ENCODE measurements at places on chromosomes 6 and 20. TPM values are rescaled to one million over a fixed set of nuclear protein-coding genes. Genes with fewer than 3 reads are reported as not detected.

Gene LY86
- not detected for total RNA-seq

Gene PXDC1
- 23.6 TPM for total RNA-seq

Gene MOG
- total RNA-seq: not detected

Gene RREB1
- 43.9 TPM for total RNA-seq

DNA sequence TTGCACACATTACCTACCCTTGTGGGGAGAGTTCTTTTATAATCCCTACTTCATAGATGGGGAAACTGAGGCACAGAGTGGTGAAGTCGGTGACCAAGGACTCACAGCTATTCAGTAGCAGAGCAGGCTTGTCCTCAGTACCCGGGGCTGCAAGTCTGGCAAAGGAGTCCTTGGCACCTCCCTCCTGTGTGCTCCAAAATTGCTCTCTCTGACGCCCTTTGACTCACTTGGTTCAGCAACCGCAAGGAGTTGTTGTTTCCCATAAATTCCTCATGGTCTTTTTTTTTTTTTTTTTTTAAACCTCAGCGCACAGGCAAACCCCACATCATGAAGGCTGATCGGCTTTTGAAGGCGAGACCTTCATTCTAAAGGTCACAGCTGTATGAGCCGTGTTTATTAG, 143.2 kb downstream of the CEBPB start:
- H3K4me3 ChIP-seq: peak overlapping the region; percentile 37
- H3K4me1 ChIP-seq: peaks cover 75% of the 10 kb centered on the region
- H3K27ac ChIP-seq: no peak overlapping the region
- H3K27me3 ChIP-seq: no peaks in the 10 kb centered on the region
- H3K36me3 ChIP-seq: no peaks in the 10 kb centered on the region
- no peak for DNase-seq

DNA sequence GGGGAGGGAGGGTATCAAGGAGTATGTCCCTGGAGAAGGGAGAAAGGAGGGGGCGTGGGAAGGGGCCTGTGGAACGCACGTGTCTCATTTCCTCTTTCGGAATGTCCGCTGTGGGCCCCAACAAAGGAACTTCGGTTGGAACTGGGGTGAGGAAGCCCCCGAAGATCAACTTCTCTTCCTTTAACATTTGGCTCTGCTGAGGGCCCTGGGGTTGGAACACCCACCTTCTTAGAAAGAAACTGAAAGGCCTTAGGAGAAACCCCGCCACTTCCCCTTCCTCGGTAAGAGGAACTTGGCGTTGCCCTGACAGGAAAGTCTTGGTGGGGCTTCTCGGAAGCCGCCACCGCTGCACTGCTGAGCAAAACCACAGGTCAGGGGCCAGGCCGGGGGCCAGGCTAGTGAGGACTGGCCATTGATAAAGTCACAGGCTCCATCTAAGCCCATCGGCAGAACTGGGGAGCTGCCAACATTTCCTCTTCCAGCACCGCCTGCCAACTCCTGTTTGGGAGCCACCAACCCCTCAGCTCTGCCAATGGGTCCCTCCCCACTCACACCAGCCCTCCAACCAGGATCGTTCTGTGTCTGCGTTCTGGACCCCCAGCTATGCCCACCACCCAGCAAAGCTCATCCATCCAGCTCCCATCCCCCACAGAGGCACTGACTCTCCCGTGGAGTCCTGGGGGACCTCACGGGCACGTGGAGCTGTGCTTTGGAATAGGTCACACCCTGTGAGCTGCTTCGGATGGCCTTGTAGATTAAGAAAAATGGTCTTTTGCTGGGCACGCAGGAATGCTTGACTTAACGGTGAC, 44.8 kb downstream of the FGD2 start:
- no peaks in the 10 kb centered on the region for H3K27me3 ChIP-seq
- H3K4me3 ChIP-seq: no peak overlapping the region
- no peak for DNase-seq
- H3K4me1 ChIP-seq: peaks cover 33% of the 10 kb centered on the region
- H3K27ac ChIP-seq: no peak overlapping the region
- H3K36me3 ChIP-seq: no peaks in the 10 kb centered on the region

GRCh38 chr6:82227770-82228169, 19.8 kb downstream of the IBTK start:
- H3K36me3 ChIP-seq: peaks cover 34% of the 10 kb centered on the region
- H3K4me1 ChIP-seq: no peaks in the 10 kb centered on the region
- no peak overlapping the region for H3K4me3 ChIP-seq
- no peak for DNase-seq
- H3K27ac ChIP-seq: no peak overlapping the region

GRCh38 chr20:63070771-63071540, 64.2 kb upstream of the BHLHE23 start:
- no peak overlapping the region for H3K4me3 ChIP-seq
- no peaks in the 10 kb centered on the region for H3K4me1 ChIP-seq
- no peak overlapping the region for H3K27ac ChIP-seq
- H3K36me3 ChIP-seq: no peaks in the 10 kb centered on the region
- H3K27me3 ChIP-seq: peaks cover 62% of the 10 kb centered on the region

DNA sequence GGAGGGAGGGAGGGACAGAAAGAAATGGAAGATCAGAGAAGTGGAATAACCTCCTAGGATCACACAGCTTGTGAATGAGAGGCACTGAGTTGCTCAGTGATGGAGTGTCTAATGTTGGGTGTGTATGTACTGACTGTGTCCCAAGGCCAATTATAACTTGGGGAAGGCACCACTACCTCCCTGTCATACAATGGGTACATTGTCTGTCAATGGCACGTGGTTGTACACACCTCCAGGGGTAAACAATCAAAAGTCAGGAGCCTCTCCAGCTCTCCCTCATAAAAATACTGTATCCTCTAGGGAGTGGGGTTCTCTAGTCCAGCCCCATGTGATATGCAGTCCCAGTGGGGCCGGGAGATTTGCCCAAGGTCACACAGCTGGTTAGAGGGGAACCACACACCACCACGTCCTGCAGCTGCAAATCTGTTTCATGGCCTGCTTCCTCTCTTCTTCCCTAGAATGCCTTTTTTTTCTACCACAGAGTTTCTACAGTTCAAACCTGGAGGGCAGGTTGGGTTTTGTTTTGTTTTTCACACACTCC, 112.5 kb downstream of the SNX5 start:
- H3K4me3 ChIP-seq: no peak overlapping the region
- H3K4me1 ChIP-seq: peaks cover 11% of the 10 kb centered on the region
- H3K27me3 ChIP-seq: no peaks in the 10 kb centered on the region

GRCh38 chr20:23311947-23312506, 38.6 kb upstream of the NXT1 start:
- no peak overlapping the region for H3K27ac ChIP-seq
- no peaks in the 10 kb centered on the region for H3K36me3 ChIP-seq
